ENCODE measurements at places on chromosomes 6 and 20.

DNA sequence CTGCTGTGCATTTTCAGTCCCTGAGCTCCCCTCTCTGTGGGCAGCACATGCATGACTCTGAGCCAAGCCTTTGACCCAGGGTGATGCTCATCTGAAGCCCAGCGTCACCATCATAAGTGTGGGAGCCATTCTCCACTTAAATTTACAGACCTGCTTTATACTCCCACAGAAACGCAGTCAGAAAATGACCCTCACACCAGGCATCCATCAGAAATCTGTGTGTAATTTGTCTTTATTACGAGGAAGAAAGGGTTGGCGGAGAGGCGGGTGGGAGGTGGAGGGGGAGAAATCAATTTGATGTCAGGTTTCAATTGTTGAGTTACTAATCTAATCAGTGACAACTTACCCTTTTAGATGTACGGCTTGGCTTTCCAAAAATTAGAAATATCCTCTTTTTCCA is 353.6 kb downstream of the MAFB start:
- DNase-seq, result no peak

- DNase-seq, result no peak
Measured at GRCh38 chr6:144156991-144157390, 6.7 kb downstream of the STX11 start.

- no peak for DNase-seq
Measured at GRCh38 chr6:8017276-8017701, 46.9 kb downstream of the BLOC1S5 start.

DNA sequence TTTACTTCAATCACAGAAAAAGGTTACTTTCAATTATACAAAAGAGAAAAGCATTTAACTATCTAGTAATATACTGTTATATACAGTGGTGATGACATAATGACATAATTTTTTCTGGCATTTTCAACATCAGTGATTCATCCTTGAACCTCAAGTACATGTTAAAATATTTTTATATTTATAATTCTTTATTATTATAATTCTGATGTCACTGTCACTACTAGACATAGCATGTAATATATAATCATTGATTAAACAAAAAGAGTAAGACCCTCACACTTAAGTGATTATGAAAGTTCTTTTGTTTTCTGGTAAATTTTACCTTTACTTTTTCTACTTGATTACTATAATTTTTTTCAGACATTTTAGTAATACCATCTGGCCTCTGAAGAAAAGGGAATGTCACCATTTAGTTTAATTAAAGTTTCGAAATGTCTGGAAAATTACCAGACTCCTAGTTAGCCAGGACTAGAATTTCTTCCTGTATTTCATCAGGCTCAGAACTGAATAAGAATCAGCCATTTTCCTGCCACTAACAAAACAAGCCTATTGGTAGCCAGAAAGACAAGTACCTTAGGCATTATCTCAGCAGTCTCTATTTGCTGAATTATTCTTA is 71.5 kb downstream of the FILIP1 start:
- no peak for DNase-seq

GRCh38 chr6:154386848-154387717 is 30.5 kb upstream of the IPCEF1 start:
- DNase-seq, result no peak

All from activated CD8-positive, alpha-beta memory T cell treated with anti-CD3 and anti-CD28 coated beads for 1 hour (primary cell).